NCI-H1930 (cell line): ENCODE measurements at places on chromosomes 16 and 17.
A peak's percentile ranks its signal among the peaks of the same experiment; 100 is the strongest.

DNA sequence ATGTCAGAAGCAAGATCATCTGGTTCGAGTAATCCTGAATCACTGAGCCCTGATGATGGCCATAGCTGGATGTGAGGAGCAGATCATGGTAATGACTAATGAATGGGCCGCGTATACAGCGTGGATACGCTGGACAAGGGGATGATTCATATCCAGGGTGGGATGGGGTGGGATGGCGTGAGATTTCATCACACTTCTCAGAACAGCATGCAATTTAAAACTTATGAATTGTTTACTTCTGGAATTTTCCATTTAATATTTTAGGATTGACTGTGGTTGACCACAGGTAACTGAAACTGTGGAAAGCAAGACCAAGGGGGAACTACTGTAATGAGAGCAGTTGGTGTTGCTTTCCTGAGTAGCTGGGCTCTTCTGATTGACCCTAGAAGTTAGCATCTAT, 225.5 kb downstream of the STX8 start:
- DNase-seq, result no peak

- no peak for DNase-seq
These were observed 73.4 kb upstream of the GSG1L start for GRCh38 chr16:28136751-28137434.

DNA sequence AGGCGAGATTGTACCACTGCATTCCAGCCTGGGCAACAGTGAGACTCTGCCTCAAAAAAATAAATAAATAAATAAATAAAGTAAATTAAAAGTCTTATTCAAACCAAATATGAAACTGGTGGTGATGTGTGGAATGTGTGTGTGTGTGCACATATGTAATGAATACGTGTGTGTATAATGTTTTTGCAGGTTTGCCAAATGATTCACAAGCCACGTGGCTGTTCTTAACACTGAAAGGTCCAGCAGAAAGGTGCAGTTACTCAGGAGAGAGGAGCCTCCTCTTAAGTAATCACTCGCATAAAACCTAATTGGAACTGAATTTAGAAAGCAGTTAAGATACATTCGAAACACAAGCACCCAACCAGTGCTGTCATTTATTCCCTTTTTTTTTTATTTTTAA, 22.9 kb downstream of the GDE1 start:
- DNase-seq, result no peak

GRCh38 chr16:18024611-18025010, 311.9 kb downstream of the NPIPA8 start:
- DNase-seq, result no peak

DNA sequence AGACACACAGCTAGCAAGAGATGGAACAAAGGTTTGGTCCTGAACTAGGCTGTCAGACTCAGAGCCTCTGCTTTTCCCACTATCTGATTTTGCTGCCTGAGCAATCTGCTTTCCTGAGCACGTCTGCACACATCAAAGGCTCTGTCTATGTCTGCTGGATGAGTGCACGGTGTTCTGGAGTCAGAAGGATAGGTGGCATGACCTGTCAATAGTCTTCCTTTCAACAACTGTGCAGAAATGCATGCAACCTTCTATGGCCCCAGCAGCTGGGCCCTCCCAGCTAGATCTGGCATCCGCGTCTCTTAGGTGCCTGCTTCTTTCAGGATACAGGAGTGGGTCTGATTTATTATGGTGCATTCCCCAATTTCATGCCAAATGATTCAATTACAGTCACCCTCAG, 138.3 kb downstream of the UTP18 start:
- DNase-seq, result no peak

DNA sequence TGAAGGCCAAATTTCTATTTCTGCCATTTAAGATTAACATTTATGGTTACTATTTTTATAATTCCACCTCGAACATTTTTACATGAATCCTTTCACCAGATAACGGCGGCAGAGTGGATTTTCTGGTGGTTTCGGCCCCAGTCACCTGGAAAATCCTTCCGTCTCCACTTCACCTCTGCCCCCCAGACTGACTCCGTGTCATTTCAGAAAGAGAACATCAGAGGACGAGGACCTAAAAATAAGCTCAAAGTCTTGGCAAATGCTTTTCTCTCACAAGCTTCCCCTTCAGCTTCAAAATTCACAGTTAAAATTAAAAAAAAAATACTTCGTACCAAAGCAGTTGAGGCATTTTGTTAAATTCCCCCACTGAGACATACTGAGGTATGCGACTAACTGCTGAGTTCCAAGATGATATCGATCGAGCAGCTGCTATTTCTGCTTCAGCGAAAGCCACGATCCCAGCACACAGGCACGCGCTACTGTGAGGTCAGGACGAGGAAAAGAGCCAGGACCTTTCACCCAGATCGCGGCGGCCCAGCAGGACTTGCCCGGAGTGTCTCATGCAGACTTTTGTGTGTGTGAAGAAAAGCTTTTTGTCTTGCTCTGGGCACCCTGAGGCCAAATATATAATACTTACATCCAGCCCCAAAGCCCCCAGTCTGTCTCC, 36.8 kb downstream of the ASPA start:
- DNase-seq, result no peak

DNA sequence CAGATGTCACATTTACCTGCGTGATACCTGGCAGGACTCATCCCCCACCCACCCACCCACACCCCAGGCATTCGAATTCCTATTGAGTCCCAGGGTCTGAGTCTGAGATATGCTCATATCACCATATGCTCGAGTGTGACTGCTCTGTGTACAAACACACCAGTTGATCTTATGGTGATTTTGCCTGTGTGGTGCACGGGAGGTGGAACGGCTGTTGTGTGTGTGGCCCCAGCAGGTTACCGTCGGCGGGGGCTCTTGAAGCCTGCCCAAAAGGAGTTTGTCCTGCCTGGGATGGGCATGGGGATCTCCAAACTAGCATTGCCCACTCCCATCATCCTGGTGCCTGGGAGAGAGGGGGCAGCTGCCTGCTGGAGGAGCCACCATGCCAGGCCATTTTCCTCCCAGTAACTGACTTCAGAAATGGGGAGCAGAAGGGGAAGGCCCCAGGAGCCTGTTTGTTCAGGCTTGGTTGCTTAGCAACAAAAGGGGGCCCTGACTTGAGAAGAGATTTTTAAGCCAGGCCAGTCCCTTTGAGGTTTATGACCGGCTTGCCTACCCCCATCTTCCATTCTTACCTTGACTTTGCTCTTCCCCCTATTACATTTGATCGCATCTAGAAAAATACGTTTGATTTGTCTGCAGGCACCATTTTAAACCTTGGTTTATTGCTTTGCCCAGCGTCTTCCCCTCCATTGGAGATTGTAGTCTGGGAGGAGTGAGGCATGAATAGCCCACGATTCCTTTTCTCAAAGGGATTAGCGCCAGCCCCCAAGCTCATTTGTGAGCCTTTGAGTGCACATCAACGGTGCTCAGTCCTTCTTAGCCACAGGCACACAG, 217.7 kb downstream of the CCDC182 start:
- no peak for DNase-seq

GRCh38 chr17:72515291-72516065, 394.7 kb downstream of the SOX9 start:
- no peak for DNase-seq

- DNase-seq, result peak; percentile 6
These were observed at the start of gene SLC6A4 for GRCh38 chr17:30235386-30236296. Gene SLC6A4, minus strand, starts transcription at chr17:30235697. Its CDS starts 13,739 bp downstream, at chr17:30221958.

DNA sequence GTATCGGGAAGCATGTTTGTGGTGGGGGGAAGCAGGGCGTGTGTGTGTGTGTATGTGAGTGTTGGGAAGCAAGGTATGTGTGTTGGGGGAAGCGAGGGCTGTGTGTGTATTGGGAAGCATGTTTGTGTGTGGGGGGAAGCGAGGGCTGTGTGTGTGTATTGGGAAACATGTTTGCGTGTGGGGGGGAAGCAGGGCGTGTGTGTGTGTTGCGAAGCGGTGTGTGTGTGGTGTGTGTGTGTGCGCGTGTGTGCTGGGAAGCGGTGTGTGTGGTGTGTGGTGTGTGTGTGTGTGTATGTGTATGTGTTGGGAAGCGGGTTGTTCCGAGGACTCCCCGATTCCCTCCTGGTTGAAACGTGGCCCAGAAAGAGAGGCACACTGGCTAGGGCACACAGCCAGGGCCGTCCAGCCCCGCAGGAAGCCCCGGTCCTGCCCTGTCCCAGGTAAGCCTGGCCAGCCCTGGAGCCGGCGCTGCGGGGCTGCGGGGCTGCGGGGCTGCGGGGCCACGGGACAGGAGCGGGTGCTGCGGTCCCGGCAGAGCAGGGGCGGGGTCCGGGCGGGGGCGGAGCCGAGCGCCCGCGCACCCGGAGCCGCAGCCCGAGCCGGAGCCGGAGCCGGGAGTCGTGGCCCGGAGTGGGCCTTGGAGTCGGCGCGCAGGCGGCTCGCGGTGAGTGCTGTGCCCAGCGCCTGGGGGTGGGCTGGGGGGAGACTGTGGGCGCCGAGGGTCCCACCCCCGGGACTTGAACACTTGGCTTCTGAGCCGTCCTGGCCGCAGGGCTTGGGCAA, at the start of gene NOD2:
NOD2 (plus strand) TSS at position 608 of the 783 bp plus-strand sequence. CDS start 5,890 bp downstream, outside the sequence.
- no peak for DNase-seq

DNA sequence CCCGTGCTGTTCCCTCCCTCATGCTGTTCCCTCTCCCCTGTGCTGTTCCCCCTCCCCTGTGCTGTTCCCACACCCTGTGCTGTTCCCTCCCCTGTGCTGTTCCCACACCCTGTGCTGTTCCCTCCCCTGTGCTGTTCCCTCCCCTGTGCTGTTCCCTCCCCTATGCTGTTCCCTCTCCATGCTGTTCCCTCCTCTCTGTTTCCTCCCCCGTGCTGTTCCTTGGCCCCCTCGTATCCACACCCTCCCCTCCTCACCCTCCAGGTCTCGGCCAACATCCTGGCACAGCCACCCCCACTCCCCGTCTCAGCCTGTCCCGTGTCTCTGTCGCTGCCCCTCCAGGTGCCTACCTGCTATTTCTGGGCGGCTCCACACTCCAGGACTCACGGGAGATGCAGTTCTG, 48.5 kb upstream of the ZC3H18 start:
- DNase-seq, result no peak

- no peak for DNase-seq
These were observed 256.6 kb downstream of the HS3ST3B1 start for GRCh38 chr17:14557480-14557879.
